SJCRH30 (cell line): ENCODE measurements at places on chromosomes 12 and 14. TPM values are rescaled to one million over a fixed set of nuclear protein-coding genes. Genes with fewer than 3 reads are reported as not detected.
A peak's percentile ranks its signal among the peaks of the same experiment; 100 is the strongest.

Gene CHGA
- total RNA-seq, result not detected in 2 replicates

DNA sequence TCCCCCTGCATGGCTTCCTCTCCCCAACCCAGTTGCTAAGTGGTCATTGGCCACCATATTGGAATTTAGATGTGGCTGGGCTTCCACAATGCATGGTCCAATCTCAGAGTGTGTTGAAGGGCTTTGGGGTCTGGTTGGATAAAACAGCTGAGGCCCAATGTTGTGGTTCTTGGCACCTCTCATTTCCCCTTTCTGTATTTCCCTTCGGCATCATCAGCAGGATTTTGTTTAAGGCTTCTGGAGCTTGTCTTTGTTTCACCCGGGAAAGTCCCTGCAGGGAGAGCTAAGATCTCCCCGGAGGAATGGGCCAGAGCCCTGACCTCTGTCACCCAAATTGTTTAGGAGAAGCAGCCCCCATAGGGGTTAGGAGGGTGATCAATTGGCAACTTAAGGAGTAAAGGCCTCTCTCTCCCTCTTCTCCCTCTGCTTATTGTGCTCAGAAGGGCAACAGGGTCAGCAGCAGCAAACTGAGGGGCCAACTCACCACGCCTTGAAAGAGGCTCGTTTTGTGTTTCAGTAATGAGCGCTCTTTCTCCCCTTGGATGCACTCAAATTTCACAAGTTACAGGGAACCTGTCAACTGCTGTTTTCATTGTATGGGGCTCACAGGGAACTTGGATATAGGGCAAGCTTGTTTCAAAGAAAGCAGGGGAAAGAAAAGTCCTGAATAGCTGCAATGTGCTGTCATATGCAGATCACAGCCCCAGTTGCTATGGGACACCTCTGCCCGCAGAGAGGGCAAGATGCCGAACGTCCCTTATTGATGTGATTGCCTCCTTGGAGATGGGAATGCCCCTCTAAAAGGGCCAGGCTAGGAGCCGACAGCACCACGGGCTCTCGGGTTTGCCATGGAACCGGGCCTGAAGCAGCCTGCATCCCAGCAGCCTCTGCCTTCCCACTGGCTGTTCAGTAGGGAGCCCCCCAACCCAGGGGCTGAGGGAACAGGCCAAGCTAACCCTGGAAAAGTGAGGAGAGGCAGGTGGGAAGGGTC lies 223.7 kb downstream of the ZFP36L1 start:
- DNase-seq, result no peak

Gene ERG28
- total RNA-seq, result 12.2 and 14.1 TPM in 2 replicates

- no peak for DNase-seq
Measured at GRCh38 chr12:96520767-96521166, 31.4 kb downstream of the CFAP54 start.

DNA sequence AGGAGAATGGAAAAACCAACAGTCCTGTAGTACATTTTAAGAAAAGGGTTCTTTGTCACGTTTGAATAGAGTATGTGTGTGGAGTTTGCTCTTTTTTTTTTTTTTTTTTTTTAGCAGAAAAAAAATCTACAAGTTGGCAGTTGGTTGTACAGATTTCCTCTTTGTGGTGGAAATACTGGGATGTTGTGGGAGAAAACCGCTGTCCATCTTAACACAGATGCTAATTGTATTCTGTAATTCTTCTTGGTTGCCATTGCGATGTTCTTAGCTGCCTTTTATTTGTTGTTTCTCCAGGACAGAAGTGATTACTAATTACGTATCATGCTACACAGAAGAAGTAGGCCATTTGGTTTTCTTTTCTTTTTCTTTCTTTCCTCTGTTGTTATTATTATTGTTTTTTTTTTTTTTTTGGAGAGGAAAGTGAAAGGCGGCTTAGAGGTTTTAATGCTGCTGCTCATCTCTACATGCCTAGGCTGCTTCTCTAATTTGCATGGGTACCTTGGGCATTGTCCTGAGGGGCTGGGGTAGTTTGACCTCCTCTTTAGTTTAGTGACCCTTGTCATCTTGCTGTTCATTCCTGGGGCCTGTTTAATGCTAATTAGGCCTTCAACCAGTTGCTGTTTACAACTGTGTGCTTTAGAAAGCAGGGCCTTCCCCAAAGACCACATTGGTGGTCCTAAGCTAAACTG lies 94.7 kb downstream of the TMTC2 start:
- DNase-seq, result no peak

- DNase-seq, result no peak
Measured at GRCh38 chr12:117109943-117110635, 10.9 kb upstream of the TESC start.

Gene NKX2-1
- not detected in 2 replicates for total RNA-seq

Gene GSG1
- total RNA-seq, result 0.49 and 1.0 TPM in 2 replicates

GRCh38 chr14:99995700-99996356 lies 69.4 kb upstream of the EVL start:
- DNase-seq, result peak; percentile 44

Gene CLEC14A
- 20.7 and 21.9 TPM in 2 replicates for total RNA-seq
